ENCODE measurements at places on chromosomes 5 and 9. TPM values are rescaled to one million over a fixed set of nuclear protein-coding genes. Genes with fewer than 3 reads are reported as not detected.

CDH9 gene
- not detected for total RNA-seq

GRCh38 chr9:129632460-129632859, 6.5 kb downstream of the NTMT1 start:
- no peak overlapping the region for H3K4me3 ChIP-seq
- peak overlapping the region; percentile 6 for H3K27ac ChIP-seq
- no peaks in the 10 kb centered on the region for H3K27me3 ChIP-seq
- no peak for DNase-seq
- H3K4me1 ChIP-seq = peaks cover 43% of the 10 kb centered on the region

- H3K27me3 ChIP-seq = peaks cover 50% of the 10 kb centered on the region
- no peak for DNase-seq
- H3K27ac ChIP-seq = no peak overlapping the region
- H3K36me3 ChIP-seq = no peaks in the 10 kb centered on the region
Observed at GRCh38 chr9:126607086-126607485, 6.6 kb upstream of the LMX1B start.

DNA sequence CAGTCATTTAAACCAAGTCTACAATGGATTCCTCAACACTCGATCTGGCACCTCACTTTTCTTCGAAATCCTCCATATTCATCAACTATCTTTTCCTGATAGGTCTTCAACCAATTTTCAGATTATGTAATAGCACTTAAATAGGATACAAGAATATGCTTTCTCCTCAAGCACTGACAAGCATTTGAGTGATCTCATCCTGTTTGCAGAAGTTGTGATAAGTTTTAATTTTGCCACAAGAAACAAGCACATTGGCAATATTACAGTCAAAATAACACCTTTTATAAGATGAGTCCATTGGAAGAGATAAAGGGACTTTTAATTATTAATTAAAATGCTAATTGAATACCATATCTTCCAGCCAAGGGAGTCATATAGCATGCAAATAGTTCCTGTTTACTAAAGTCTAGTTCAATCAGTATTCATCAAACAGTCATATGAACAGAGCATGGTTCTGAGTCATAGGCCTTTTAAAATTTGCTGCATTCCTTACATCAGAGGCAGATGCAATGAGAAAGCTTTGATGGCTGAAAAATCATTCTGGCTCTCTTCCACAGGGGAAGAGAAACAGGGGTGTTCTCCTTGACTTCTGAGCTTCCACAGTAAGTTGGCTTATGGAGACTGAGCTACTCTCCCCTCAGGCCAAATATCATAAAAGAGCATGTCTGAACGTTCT, 32.7 kb upstream of the ZCCHC9 start:
- no peak overlapping the region for H3K27ac ChIP-seq
- no peaks in the 10 kb centered on the region for H3K27me3 ChIP-seq
- H3K36me3 ChIP-seq = peaks cover 31% of the 10 kb centered on the region
- peaks cover 19% of the 10 kb centered on the region for H3K4me1 ChIP-seq
- H3K4me3 ChIP-seq = no peak overlapping the region

DNA sequence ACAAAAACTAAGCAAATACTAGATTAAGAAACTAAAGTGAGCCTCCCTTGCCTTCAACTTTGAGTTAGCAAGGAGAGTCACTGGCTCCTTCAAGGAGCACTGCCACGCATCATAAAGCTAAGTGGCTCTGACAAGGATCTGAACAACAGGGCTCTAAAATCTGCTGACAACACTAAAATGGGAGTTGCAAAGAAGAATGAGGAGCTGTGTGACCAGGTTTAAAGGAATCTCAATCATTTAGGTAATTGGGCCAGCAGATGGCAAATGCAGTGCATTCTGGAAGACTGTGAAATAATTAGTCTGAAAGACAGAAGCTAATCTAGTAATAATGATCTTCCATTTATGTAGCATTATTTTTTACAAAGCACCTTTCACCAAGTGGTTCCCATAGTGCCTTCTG, 297.0 kb upstream of the TAS2R1 start:
- H3K36me3 ChIP-seq = no peaks in the 10 kb centered on the region
- H3K4me1 ChIP-seq = no peaks in the 10 kb centered on the region
- H3K27ac ChIP-seq = no peak overlapping the region
- no peak for DNase-seq
- no peaks in the 10 kb centered on the region for H3K27me3 ChIP-seq
- no peak overlapping the region for H3K4me3 ChIP-seq

Measured in activated B cell treated with CpG ODN at 0.5 μM for 24 hours (primary cell).